ENCODE measurements at places on chromosomes 16 and 17. TPM values are rescaled to one million over a fixed set of nuclear protein-coding genes. Genes with fewer than 3 reads are reported as not detected.

Gene CAVIN1
- total RNA-seq = 1,007 TPM

Gene IL21R
- total RNA-seq = 0.43 TPM

Gene HOXB5
- total RNA-seq = 0.32 TPM

Gene RAB26
- 0.97 TPM for total RNA-seq

Gene KRT14
- total RNA-seq = not detected

Gene ZPBP2
- not detected for total RNA-seq

Gene MLST8
- total RNA-seq = 18.4 TPM

Gene TLCD1
- total RNA-seq = 6.1 TPM

Gene KRT28
- not detected for total RNA-seq

Gene ZSCAN32
- total RNA-seq = 12.1 TPM

Gene KRT39
- total RNA-seq = not detected

Gene SLFN12L
- not detected for total RNA-seq

Gene CXCL16
- total RNA-seq = 0.64 TPM

Gene LGALS3BP
- 325 TPM for total RNA-seq

Gene C17orf50
- not detected for total RNA-seq

Gene WNT9B
- total RNA-seq = under 0.01 TPM

Gene SCIMP
- not detected for total RNA-seq

Gene CEP295NL
- 5.6 TPM for total RNA-seq

Gene ZNF205
- total RNA-seq = 14.2 TPM

Gene HS3ST2
- not detected for total RNA-seq

Gene PARD6A
- 0.97 TPM for total RNA-seq

Gene CCL5
- not detected for total RNA-seq

Gene ANKRD13B
- 8.6 TPM for total RNA-seq

Gene BICDL2
- total RNA-seq = not detected

Gene RGS9
- 2.6 TPM for total RNA-seq

Gene SLC6A4
- total RNA-seq = not detected

Gene PFN1
- 784 TPM for total RNA-seq

Gene NPIPA8
- total RNA-seq = 0.32 TPM

Gene ITGA3
- 207 TPM for total RNA-seq

Gene HES7
- not detected for total RNA-seq

Gene CACNG3
- total RNA-seq = not detected

Gene INCA1
- 0.97 TPM for total RNA-seq

Gene ADAD2
- total RNA-seq = not detected

Gene CA4
- not detected for total RNA-seq

Gene SCPEP1
- 36.7 TPM for total RNA-seq

Gene RNF43
- not detected for total RNA-seq

Gene CLEC3A
- not detected for total RNA-seq

Gene TPSG1
- total RNA-seq = not detected

Measured in fibroblast of villous mesenchyme (primary cell).